ENCODE measurements at places on chromosomes 6 and 20.
A peak's percentile ranks its signal among the peaks of the same experiment; 100 is the strongest.

DNA sequence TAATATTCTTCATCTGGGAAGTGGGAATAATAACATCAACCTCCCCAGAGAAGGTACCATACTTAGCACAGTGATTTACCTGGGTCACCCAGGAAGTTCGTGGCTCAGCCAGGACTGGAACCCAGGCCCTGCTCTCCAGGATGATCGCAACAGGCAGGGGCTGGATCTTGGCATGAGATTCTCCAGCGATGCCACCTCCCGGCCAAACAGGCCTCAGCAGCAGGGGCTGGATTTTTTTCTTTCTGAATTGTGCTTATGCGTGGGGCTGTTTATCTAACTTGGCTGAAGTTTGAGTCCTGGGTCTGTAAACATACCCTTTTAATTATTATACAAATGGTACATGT lies 129.5 kb upstream of the PTPN1 start:
- no peak for DNase-seq

DNA sequence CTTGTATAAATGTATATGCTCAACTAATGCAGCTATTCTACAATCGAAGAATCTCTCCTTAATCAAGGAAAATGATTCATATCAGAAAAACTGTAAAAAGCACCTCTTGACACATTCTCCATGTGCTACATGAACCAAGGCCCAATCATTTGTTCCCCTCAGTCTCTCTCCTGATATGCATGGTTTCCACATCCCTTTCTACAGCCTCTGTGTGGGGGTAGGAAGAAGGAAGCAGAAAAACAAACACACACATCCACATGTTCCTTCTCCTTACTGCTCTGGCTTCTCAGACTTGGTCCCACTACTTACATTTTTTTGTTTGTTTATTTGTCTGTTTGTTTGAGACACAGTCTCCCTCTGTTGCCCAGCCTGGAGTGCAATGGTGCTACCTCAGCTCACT lies 510.5 kb downstream of the PRKN start:
- DNase-seq = no peak

GRCh38 chr6:15320693-15321092 lies 74.8 kb downstream of the JARID2 start:
- no peak for DNase-seq

DNA sequence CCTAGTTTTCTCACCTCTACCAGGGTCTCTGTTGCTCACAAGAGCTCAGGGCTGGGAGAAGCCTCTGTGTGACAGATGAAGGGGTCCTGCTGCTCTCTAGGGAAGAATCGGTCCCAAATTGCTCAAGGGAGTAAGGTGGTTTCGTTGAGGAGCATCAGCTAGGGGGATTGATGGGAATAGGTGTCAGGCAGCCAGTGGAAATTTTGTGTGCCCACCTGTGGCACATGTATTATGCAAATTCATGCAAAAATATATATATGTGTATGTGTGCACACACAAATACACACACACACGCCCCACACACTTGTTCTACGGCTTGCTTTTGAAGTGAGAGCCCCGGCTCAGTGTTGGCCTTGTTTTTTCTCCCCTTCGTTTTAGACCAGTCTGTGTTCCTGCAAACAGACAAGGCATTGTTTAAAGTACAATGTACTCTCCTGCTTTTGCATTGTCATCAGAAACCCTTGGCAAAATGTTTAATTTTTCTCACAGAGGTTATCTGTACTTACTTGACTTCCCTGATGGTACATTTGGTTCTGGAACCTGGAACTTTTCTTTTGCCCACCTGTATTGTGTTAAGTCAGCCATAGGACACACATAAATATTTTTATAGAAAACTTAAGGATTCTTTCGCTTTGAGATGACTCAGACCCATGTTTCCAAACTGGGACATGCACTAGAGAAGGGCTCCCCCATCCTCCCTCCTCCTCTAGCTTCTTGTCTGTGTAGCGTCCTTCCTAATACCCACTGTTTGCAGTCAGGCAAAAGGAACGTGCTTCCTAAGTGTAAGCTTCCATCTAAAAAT lies 26.7 kb downstream of the FOXO3 start:
- no peak for DNase-seq

GRCh38 chr6:38215651-38216311 lies 396.3 kb downstream of the ZFAND3 start:
- DNase-seq = no peak

DNA sequence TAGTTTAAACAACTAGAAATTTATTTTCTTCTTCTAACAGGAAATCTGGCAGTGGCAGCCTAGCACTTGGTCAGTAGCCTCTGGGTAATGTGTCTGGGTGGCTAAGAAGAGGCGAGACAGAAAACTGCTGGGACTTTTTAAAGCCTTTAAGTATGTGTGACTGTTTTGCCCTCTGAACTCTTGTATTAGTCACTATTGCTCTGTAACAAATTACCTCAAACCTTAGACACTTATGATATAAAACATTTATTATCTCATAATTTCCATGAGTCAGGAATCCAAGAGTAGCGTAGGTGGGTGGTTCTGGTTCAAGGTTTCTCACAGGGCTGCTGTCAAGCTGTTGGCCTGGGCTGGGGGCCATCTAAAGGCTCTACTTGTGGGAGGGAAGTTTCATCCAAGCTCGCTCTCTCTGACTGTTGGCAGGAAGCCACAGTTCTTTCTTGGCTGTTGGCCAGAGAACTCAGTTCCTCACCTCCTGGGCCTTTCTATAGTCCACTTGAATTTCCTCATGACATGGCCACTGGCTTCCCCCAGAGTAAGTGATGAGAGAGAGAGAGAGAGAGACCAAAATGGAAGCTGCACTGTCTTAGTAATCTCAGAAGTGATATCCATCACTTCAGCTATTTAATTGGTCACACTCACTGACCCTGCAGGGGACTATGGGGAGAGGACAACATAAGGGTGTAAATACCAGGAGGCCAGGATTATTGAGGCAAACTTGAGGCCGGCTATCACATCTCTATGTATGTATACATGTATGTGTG lies 17.4 kb upstream of the TBC1D22B start:
- peak; percentile 55 for DNase-seq

DNA sequence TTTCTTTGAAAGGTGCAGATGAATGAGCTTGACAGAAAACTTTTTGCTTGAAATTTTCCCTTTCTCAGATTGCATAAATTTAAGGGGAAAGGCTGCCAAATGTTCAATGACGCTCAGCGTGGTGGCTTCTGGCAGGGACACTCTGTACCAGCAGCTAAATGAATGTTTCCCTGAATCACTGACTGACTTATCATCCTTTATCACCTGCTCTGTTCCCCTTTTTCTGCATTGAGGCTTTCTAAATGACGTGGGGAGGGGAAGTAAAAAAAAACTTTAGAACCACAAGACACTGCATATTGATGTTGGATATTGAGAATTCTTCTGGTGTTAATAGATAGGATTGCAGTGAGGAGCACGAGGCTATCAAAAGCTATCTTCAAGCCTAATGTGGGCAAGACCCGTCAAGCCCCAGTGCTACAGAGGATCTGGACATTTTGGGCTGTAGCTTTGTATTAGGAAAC lies 46.9 kb upstream of the ENPP5 start:
- DNase-seq = no peak

Measured in activated CD4-positive, alpha-beta memory T cell treated with anti-CD3 and anti-CD28 coated beads, Interleukin-2, amount 10 ng/mL, durations not matched to agents 7 days and 5 days (primary cell).